ENCODE measurements at places on chromosomes 1 and 21. TPM values are rescaled to one million over a fixed set of nuclear protein-coding genes. Genes with fewer than 3 reads are reported as not detected.

GRCh38 chr1:208077232-208078075 lies 166.5 kb upstream of the CD34 start:
- DNase-seq: no peak

DNA sequence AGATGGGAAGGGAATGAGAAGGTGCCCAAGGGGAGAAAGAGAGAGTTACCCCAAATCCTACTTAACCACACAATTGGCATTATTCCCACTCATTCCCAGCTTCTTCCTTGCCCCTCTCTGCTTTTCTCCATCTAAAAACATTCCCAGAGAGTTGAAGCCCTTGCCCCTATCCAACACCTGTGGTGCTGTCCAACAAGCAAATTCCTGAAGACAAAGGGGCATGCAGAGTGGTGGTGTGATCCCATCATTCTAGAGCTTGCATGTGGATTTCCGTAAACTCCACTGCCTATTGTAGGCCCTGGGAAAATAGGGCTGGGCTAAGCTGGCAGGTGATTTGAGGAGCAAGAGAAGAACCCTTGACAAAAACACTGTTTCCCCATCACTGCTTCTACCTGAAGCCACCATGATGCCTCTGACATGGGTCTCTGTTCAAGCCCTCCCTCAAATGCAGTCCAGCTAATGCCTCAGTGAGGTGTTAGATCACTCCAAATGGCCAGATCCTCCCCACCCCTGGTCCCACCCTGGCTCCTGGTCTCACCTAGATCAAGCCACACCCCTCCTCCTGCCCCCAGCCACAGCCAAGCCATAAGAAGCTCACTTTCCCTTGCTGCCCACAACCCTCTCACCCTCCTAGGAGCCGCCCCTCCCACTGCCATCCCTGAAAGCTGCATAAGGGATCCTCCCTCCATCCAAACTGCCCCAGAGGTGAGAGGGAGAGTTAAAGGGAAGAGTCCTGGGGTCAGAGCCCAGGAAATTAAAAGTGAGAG lies 29.5 kb downstream of the SYT2 start:
- no peak for DNase-seq

DNA sequence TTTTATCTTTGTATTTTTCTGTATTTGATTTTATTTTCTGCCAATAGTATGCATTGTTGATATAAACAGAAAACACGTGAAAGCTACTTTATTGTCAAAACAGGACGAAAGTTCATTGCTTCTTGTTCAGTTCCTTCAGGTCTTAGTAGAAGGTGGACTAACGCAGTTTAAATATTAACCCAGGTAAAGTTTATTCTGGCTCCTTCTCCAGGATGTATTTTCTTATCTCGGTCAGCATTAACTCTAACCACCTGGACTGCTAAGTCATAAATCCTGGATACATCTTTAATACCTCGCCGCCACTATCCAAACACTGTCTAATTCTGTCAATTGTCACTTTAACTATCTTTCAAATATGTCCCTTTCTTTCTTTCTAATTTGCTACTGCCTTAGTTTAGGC lies 5.7 kb upstream of the SOAT1 start:
- DNase-seq: no peak

GRCh38 chr21:31948676-31949075 lies 75.9 kb downstream of the HUNK start:
- no peak for DNase-seq

DNA sequence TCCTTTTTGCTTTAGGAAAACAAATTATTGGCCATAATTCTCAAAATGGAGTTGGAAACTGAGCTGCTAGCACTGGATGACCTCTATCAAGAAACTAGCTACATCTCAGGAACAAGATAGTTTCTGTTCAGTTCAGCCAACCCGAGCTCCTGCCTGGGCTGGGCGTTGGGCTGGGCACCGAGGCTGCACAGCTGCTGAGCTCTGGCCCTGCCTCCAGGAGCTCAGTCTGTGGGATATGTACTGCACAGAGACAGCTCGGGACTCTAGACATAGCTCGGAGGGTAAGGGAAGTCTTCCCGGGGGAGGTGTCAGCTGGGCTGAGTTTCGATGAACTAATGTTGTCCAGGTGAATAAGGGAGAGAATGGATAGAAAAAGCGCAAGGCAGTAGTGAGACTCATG lies 24.5 kb upstream of the SLC1A7 start:
- DNase-seq: no peak

COL9A2 gene
- 4.0 TPM for total RNA-seq

S100A7A gene
- total RNA-seq: not detected

PPM1J gene
- 6.2 TPM for total RNA-seq

C1orf216 gene
- 5.5 TPM for total RNA-seq
